Psoas muscle (tissue), 8 donors: ENCODE measurements at places on chromosomes 12 and 14. TPM values are rescaled to one million over a fixed set of nuclear protein-coding genes. Genes with fewer than 3 reads are reported as not detected.

DNA sequence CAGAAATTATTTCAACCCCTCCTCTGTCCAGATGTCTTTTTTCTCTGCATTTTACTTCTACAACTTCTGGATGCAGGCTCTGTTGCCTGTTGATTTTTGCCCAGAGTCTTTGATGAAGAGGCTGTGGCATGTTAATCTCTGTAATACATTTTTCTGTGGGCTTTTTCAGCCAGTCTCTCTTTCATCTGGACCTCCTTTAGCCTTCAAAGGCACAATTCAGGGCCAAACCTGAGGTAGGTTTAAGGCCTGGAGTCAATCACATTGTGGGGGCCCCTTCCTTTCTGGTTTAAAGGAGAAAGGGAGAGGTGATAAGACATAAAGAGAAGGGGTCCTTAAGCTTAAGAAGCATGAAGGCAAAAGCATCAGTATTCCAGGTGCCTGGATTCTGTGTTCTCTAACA is 553.7 kb downstream of the FLRT2 start:
- no peaks in the 10 kb centered on the region for H3K27me3 ChIP-seq
- no peak overlapping the region for H3K27ac ChIP-seq
- no peak for DNase-seq
- H3K36me3 ChIP-seq = no peaks in the 10 kb centered on the region

- H3K4me3 ChIP-seq = no peak overlapping the region
- peaks cover 17% of the 10 kb centered on the region for H3K4me1 ChIP-seq
- peak; percentile 67 for DNase-seq
- no peaks in the 10 kb centered on the region for H3K27me3 ChIP-seq
- peak overlapping the region; percentile 25 for H3K27ac ChIP-seq
These were observed 24.4 kb downstream of the PITPNM2 start for GRCh38 chr12:123126294-123127181.

Gene CACNA1C
- 0.95 TPM for total RNA-seq

- no peaks in the 10 kb centered on the region for H3K36me3 ChIP-seq
- H3K4me1 ChIP-seq = peaks cover 13% of the 10 kb centered on the region
- no peak overlapping the region for H3K4me3 ChIP-seq
- H3K27me3 ChIP-seq = no peaks in the 10 kb centered on the region
- H3K27ac ChIP-seq = no peak overlapping the region
These were observed 68.1 kb downstream of the ETV6 start for GRCh38 chr12:11717519-11717961.

- no peaks in the 10 kb centered on the region for H3K27me3 ChIP-seq
- no peak for DNase-seq
- H3K4me3 ChIP-seq = no peak overlapping the region
- no peaks in the 10 kb centered on the region for H3K4me1 ChIP-seq
- no peak overlapping the region for H3K27ac ChIP-seq
- no peaks in the 10 kb centered on the region for H3K36me3 ChIP-seq
These were observed 385.6 kb downstream of the GRIN2B start for GRCh38 chr12:13595536-13596443.

Gene SELPLG
- total RNA-seq = 2.3 TPM

Gene MYF6
- total RNA-seq = 300 TPM

GRCh38 chr14:99473458-99473857 is 7.2 kb downstream of the SETD3 start:
- H3K36me3 ChIP-seq = no peaks in the 10 kb centered on the region
- no peak overlapping the region for H3K27ac ChIP-seq
- H3K4me3 ChIP-seq = no peak overlapping the region

Gene SLC10A1
- not detected for total RNA-seq

Gene PALS1
- total RNA-seq = 17.2 TPM

Gene GPD1
- 162 TPM for total RNA-seq

Gene GDF3
- not detected for total RNA-seq

Gene PTMS
- 69.0 TPM for total RNA-seq

GRCh38 chr12:2666411-2666810 is 128.4 kb upstream of the FKBP4 start:
- H3K4me1 ChIP-seq = no peaks in the 10 kb centered on the region
- H3K36me3 ChIP-seq = no peaks in the 10 kb centered on the region
- no peak overlapping the region for H3K4me3 ChIP-seq
- DNase-seq = no peak

Gene BHLHE41
- 10.3 TPM for total RNA-seq

Gene PTPRO
- 0.76 TPM for total RNA-seq

DNA sequence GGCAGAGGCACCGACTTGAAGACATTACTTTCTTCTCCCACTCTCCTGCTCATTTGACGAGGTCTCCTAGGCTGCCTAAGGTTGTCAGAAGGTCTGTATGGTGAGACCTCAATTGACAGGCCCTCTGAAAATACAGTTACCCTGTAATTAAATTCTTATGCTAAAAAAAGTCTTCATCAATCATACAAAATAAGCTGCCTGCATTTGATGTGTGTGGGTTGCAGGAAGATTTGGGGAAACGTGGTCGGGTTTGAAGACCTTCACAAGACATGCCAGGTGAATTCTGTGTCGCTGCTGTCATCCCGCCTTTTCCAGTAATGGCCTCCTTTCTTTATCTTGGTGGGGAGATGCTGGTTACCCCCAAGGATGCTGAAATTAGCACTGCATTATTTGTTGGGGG is 299.4 kb downstream of the CACNA1C start:
- no peak overlapping the region for H3K4me3 ChIP-seq
- no peaks in the 10 kb centered on the region for H3K36me3 ChIP-seq
- H3K27me3 ChIP-seq = no peaks in the 10 kb centered on the region
- peaks cover 26% of the 10 kb centered on the region for H3K4me1 ChIP-seq

DNA sequence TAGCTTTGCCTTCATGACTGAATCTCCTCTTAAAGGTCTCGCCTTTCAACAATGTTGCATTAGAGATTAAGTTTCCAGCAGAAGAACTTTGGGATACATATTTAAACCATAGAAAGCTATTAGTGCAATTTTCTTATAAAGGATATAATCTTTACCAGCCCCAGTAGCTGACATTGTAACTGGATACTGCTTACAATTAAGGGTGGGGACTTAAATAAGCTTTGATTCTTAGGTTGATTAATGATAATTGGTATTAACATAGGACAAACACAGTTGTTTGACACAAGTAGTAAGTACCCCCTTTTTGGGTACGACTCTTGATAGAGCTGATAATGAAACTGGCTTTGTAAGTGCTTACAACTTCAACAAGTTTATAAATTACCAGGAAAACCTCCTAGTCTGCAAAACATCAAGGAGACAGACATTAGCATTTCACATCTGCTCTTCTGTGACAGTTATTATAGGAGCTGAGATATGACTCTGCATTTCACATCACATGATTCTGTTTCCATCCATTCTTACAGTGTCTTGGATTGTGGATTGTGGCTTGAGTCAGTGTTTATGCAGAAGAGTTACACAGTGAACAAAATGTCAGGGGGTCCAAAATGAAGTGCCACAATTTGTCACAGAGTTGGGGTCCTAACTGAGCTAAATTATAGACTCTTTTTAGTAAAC is 249.1 kb upstream of the E2F7 start:
- H3K4me3 ChIP-seq = no peak overlapping the region
- H3K4me1 ChIP-seq = no peaks in the 10 kb centered on the region
- H3K27me3 ChIP-seq = no peaks in the 10 kb centered on the region
- no peaks in the 10 kb centered on the region for H3K36me3 ChIP-seq

Gene VDR
- 6.1 TPM for total RNA-seq

Gene PTPRR
- total RNA-seq = 0.24 TPM

Gene PAX9
- 0.28 TPM for total RNA-seq

Gene IL23A
- not detected for total RNA-seq

DNA sequence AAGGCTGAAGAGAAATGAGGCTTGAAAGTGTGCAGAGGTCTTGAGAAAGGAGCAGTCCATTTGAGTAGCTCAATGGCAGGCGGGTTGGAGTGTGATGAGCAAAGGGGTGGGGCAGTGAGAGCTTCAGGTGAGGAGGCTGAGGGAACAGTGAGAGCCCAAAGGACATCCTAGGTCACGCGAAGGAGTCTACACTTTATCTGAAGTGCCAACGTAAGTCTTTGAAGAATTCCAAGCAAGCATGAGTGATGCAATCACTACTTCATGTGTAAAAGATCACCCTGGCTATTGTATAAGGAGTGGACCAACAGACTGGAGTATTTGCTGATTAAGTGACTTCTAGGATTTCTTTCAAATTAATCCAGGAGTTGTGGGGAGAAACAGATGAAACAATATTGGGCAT is 159.9 kb upstream of the HIF1A start:
- H3K4me3 ChIP-seq = no peak overlapping the region
- H3K27me3 ChIP-seq = no peaks in the 10 kb centered on the region
- no peak for DNase-seq
- peaks cover 10% of the 10 kb centered on the region for H3K4me1 ChIP-seq

GRCh38 chr14:20413744-20414082 is 412 bp upstream of the TEP1 start:
- peak overlapping the region; percentile 100 for H3K27ac ChIP-seq
- no peaks in the 10 kb centered on the region for H3K27me3 ChIP-seq
- DNase-seq = no peak
- peaks cover 26% of the 10 kb centered on the region for H3K4me1 ChIP-seq
- H3K36me3 ChIP-seq = no peaks in the 10 kb centered on the region

- no peak overlapping the region for H3K27ac ChIP-seq
- no peak overlapping the region for H3K4me3 ChIP-seq
- H3K27me3 ChIP-seq = no peaks in the 10 kb centered on the region
- no peaks in the 10 kb centered on the region for H3K36me3 ChIP-seq
These were observed 420.2 kb downstream of the MED13L start for GRCh38 chr12:115857160-115857920.

GRCh38 chr12:58741226-58741625 is 179.1 kb downstream of the LRIG3 start:
- no peak overlapping the region for H3K4me3 ChIP-seq
- DNase-seq = no peak
- H3K27me3 ChIP-seq = no peaks in the 10 kb centered on the region
- H3K27ac ChIP-seq = no peak overlapping the region

GRCh38 chr12:49750027-49750995 is 9.0 kb downstream of the TMBIM6 start:
- H3K27ac ChIP-seq = peak overlapping the region; percentile 62
- peaks cover 10% of the 10 kb centered on the region for H3K36me3 ChIP-seq
- H3K27me3 ChIP-seq = no peaks in the 10 kb centered on the region
- no peak overlapping the region for H3K4me3 ChIP-seq
- peaks cover 75% of the 10 kb centered on the region for H3K4me1 ChIP-seq
- no peak for DNase-seq

GRCh38 chr12:25887367-25887766 is 71.1 kb upstream of the RASSF8 start:
- H3K4me3 ChIP-seq = no peak overlapping the region
- H3K27me3 ChIP-seq = no peaks in the 10 kb centered on the region
- H3K36me3 ChIP-seq = no peaks in the 10 kb centered on the region
- no peak overlapping the region for H3K27ac ChIP-seq
- H3K4me1 ChIP-seq = no peaks in the 10 kb centered on the region
- no peak for DNase-seq

- no peak for DNase-seq
- H3K27me3 ChIP-seq = no peaks in the 10 kb centered on the region
- H3K36me3 ChIP-seq = no peaks in the 10 kb centered on the region
- H3K27ac ChIP-seq = no peak overlapping the region
- H3K4me3 ChIP-seq = no peak overlapping the region
- peaks cover 18% of the 10 kb centered on the region for H3K4me1 ChIP-seq
These were observed 2.8 kb upstream of the SLC48A1 start for GRCh38 chr12:47770086-47770726.

DNA sequence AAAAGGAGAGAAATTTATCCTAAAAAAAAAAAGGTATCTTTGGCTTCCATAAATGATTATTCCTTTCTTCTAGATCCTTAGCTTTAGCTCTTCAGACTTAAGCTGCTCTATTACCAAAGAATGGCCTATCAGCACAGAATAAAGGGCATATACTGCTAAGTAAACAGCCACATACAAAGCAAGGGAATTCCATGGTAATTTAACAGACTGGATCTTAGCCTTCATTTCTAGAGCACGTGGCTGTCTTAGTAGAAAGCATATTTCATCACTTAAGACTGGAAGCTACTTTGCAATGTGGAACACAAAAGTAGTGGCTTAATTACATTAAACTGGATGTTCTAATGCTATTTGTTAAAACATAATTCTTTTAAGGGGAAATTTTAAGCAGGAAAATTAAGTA is 23.1 kb downstream of the TMED10 start:
- H3K36me3 ChIP-seq = peaks cover 23% of the 10 kb centered on the region
- no peak overlapping the region for H3K27ac ChIP-seq
- H3K4me1 ChIP-seq = peaks cover 30% of the 10 kb centered on the region

- peak; percentile 43 for DNase-seq
- H3K27ac ChIP-seq = no peak overlapping the region
- no peaks in the 10 kb centered on the region for H3K36me3 ChIP-seq
- H3K27me3 ChIP-seq = no peaks in the 10 kb centered on the region
- H3K4me1 ChIP-seq = peaks cover 4% of the 10 kb centered on the region
These were observed 108.7 kb upstream of the PRICKLE1 start for GRCh38 chr12:42698213-42698612.

GRCh38 chr14:64983439-64984310 is 3.0 kb upstream of the FNTB start:
- peaks cover 17% of the 10 kb centered on the region for H3K4me1 ChIP-seq
- no peaks in the 10 kb centered on the region for H3K27me3 ChIP-seq
- no peaks in the 10 kb centered on the region for H3K36me3 ChIP-seq
- DNase-seq = no peak
- peak overlapping the region; percentile 8 for H3K4me3 ChIP-seq

GRCh38 chr12:67112586-67112985 is 156.6 kb upstream of the CAND1 start:
- no peaks in the 10 kb centered on the region for H3K36me3 ChIP-seq
- H3K4me1 ChIP-seq = no peaks in the 10 kb centered on the region
- no peak overlapping the region for H3K27ac ChIP-seq
- no peaks in the 10 kb centered on the region for H3K27me3 ChIP-seq
- DNase-seq = no peak
- no peak overlapping the region for H3K4me3 ChIP-seq

Gene RPGRIP1
- total RNA-seq = not detected

Gene NID2
- 12.9 TPM for total RNA-seq

- H3K4me3 ChIP-seq = no peak overlapping the region
- DNase-seq = no peak
- H3K27ac ChIP-seq = peak overlapping the region; percentile 36
These were observed 2.3 kb downstream of the TULP3 start for GRCh38 chr12:2893007-2893406.

DNA sequence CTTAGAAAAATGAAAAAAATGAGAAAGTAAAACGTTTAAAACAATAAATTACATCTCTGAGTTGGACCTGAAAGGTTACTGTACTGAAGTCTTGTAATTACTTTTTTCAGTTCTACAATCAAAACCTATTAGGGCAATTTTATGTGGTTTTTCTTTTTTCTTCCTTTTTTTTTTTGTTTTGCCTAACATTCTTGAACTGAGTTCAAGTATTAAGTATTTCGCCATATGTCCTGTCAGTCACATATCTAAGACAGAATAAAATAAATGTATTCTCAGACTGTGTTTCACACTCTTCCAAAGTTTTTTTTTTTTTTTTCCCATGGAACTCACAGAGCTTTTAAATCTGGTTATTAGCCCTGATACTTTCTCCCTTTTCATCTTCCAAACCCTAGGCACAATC is 172.0 kb downstream of the BCAT1 start:
- H3K36me3 ChIP-seq = no peaks in the 10 kb centered on the region
- no peak overlapping the region for H3K4me3 ChIP-seq
- no peak overlapping the region for H3K27ac ChIP-seq

DNA sequence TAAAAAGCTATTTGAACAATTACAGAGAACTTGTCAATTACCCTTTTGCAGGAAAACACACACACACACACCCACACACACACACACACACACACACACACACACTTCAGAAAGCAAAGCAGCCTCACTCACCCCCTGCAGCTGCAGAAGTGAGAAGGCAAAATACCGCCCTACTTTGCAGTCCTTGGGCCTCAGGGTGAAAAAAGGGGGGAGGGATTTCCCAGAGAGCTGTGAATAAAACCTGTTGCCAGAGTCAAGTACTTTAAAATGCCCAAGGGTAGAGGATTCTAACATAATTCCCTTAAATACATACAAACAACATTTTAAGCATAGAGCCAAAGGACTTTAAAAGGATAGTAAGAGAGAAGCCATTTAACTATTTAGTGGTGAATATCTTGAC is 285.9 kb downstream of the MDGA2 start:
- no peak overlapping the region for H3K4me3 ChIP-seq
- H3K27ac ChIP-seq = no peak overlapping the region
- H3K27me3 ChIP-seq = no peaks in the 10 kb centered on the region
- no peak for DNase-seq
- no peaks in the 10 kb centered on the region for H3K36me3 ChIP-seq
- H3K4me1 ChIP-seq = no peaks in the 10 kb centered on the region
